Activated CD8-positive, alpha-beta memory T cell treated with anti-CD3 and anti-CD28 coated beads, Interleukin-2, amount 10 ng/mL, durations not matched to agents 7 days and 5 days (primary cell): ENCODE measurements at places on chromosomes 6 and 20.

- DNase-seq: peak; percentile 52
These were observed 19.2 kb downstream of the BLTP3A start for GRCh38 chr6:34810936-34811632.

GRCh38 chr6:147430811-147431210 lies 77.7 kb upstream of the SAMD5 start:
- DNase-seq: no peak

DNA sequence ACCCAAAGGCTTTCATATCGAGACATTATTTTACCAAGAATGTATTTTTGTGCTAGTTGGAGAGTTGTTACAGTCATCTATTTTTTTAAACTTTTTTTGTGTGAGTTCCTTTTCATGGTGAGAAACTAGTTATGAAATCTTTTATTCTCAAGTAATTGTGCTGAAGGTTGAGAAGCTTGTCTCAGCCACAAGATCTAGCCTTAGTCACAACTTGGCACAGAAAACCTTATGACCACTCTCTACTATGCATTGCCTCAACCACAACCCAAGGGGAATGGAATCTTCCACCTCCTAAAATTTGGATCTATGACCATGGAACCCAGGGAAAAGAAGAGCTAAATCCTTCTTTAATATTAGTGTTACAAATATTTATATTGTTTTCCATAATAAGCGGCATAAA lies 58.5 kb downstream of the HS3ST5 start:
- no peak for DNase-seq

GRCh38 chr20:38855356-38855755 lies 49.9 kb downstream of the PPP1R16B start:
- peak; percentile 12 for DNase-seq

DNA sequence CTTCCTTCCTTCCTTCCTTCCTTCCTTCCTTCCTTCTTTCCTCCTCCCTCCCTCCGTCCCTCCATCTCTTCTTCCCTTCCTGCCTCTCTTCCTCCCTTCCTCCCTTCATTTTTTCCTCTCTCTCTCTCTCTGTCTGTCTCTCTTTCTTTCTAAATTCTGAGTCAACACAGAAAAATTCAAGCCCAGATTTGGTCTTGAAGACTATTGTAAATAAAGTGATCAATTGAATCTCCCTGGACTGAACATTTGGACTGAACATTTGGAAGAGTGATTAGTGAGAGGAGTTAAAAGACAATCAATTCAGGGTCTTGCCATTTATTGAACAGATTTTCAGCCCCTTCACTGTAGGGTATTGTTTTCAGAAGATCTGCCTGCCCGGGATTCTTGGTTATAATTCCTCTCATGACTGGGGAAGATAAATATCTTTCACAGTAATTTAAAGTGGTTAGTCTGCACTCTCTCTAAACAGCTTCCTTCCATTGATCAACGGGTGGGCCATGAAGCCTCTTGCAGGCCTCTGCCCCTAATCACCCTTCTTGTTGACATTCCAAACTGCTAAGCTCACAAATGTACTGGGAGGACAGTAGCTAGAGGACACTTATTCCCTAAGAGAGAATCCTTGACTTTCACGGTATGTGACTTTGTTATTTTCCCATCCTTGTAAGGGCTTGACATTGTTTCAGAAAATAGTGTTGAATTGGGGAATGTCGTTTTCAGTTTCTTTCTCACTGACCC lies 101.7 kb upstream of the BMP2 start:
- no peak for DNase-seq

DNA sequence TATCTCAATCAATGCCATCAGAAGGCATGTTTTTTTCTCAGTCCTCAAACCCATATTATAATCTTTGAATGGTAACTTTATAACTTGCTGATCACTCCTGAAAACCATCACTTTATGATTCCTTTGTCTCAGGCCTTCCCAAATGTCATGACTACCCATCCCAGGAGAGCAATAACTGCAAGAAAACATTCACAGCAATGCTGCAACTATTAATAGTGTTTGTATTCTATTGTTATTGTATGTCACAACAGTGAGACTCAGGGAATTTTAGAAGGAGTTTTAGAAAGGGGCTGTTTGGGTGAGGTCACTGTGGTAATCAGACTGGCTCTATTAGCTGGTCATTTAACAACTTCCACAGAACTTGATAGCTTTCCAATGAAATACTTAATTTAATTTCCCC lies 301.4 kb upstream of the TBX18 start:
- no peak for DNase-seq

- no peak for DNase-seq
These were observed 718.6 kb downstream of the QKI start for GRCh38 chr6:164133095-164133494.

GRCh38 chr6:39777218-39777617 lies 15.0 kb upstream of the DAAM2 start:
- no peak for DNase-seq

- no peak for DNase-seq
These were observed 29.9 kb downstream of the COX4I2 start for GRCh38 chr20:31667315-31668285.

DNA sequence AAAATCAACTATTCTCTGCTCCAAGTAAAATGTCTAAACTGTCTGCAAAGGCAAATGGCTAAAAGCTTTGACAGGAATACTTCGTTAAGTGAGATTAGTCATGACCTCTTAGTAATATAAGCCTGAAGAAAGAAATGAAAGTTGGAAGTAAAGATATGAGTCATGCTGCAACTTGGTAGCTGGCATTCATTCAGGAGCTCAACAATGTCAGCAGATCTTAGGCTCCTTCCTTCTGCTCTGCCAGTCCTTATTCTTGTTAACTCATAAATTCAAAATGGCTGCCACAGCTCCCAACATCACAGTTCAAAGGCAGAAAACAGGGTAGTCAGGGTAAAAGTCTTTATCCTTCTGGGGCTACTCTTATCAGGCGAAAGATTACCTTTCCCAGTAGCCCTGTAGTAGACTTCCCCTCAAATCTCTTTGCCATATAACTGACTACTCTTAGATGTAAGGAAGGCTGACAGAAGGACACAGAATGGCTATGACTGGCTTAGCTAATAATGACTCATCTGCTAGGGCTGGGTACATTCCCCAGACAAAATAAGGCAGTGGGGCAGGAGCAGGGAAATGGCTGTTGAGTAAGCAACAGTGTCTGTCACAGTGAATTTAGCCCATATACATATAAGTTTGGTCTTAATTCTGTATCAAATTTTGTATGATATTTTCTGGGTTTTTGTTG lies 24.4 kb upstream of the C6orf62 start:
- peak; percentile 43 for DNase-seq

GRCh38 chr6:1089859-1090258 lies 222.0 kb upstream of the FOXQ1 start:
- DNase-seq: no peak

DNA sequence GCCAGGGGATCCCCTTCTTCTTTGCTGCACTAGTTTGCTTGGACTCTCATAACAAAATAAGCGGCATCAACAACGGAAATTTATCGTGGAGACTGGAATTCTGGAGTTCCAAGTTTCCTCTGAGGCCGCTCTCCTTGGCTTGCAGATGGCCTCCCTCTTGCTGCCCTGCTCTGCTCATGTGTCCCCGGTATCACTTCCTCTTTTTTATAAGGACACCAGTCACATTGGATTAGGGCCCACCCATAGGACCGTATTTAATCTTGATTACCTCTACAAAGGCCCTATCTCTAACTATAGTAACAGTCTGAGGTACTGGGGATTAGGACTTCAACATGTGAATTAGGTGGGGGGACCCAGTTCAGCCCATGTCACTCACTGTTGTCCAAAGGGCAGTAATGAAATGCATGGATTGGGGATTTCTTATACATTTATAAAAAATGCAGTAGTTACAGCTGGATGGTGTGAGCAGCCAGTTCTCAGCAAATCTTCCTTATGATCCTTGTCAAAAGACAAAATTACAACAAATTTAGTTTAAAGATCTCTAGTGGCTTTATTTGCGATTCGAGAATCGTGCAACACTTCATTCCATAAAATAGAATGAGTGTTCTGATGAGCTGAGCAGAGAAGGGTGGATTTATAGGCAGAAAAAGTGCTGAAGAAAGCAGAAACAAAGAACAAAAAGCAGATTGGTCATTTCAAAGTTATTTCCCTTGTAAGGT lies 59.3 kb upstream of the AKAP12 start:
- DNase-seq: no peak

DNA sequence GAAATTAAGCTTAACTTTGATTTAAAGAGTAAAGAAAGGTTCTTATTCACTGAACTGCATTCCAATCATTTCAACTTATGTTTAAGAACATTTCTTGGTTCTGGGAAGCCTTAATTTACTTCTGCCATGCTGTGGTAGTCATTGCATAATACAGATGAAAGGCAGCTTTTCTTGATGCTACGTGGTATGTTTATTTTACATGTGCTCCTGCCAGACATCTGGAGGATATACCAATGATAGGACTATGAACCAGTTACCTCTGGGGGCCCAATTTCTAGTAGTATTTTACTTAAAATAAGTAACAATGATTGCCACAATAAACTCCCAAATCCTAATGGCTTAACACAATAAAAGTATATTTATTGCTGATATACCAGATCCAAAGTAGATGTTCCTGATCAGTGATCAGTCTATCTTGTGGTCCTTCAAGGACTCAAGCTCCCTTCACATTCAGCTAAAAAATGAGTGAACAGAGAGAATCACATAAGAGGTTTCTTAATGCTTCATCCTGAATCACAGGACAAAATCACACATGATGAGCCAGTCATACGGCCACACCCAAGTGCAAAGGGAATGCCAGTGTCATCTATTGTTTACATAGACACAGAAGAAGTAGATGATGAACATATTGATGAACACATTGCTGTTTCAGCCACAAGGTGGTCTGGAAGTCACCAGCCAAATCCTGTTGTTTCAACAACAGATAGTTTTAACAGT lies 56.5 kb upstream of the CCN2 start:
- no peak for DNase-seq

DNA sequence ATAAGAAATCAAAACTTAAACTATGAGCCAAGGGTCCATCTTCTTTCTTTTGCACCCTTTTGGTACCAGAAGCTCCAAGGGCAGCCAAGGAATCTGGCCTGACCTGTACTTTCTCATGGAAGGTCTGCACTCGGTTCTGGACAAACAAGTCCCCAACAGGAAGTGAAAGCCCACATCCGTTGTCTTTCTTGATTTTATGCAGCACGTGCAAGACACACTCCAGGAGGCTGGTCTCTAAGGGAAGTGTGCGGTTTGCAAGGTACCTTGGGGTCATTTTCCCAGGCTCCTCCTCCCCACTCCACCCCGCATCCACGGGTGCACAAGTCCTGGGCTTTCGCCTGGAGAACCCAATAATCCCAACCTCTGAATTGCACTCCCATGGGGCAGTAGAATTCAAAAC lies 101.9 kb downstream of the NFATC2 start:
- peak; percentile 57 for DNase-seq

GRCh38 chr6:25329982-25330381 lies 50.8 kb downstream of the CARMIL1 start:
- no peak for DNase-seq

DNA sequence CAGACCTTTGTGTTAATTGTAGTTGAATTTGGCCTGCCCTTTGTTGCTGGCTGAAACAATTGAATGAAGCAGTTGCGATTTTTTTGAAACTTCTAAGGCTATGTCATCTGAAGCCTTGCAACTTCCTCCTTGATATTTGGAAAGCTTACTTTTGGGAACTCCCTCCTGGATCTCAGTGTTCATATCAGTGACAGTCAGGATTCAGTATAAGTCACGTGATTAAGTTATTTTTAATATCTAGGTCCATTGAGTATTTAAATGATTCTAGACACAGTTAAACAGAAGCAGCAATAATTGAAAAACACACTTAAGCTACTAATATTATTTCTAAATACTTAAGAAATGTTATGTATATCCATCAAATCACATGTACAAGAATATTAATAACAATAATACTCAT lies 951.3 kb downstream of the GRIK2 start:
- no peak for DNase-seq

DNA sequence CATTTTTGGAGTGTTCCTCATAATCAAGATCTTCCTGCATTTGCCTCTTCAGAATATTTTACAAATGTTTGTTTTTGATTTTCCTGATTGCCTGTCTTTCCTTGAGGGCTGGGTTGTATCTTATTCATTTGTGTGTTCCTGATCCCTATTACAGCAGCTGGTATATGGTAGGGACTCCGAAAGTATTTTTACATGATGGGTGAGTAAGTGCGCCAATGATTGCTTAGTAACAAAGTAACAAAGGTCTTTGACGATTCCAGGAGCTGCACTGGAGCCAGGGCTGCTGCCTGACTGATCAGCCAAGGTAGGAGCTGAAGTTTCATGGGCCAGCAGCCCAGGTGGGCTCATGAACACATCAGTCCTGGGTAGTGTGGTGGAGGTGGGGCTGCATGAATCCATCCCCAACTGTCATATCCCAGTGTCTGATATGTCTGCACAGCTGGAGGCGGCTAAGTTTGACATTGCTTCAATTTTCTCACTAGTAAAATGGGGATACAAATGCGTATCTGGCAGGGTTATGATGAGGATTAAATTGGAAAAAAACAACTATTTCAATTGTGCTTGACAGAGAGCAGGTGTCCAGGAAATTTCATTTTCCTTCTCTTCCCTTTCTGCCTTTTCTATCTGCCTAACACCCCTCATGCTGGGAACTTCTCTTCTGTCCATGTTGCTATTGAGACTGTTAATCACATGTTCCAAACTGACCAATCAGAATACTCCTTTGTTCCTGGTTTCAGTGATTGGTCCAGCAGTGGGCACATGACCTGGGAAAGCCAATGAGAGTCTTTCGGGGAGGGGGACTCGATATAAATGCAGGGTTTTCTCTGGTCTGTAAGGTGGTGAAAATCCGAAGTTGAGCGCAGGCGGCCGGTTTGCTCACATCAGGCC lies 90.7 kb downstream of the CDH26 start:
- no peak for DNase-seq

- no peak for DNase-seq
These were observed 991 bp downstream of the UQCC2 start for GRCh38 chr6:33710296-33711121.

DNA sequence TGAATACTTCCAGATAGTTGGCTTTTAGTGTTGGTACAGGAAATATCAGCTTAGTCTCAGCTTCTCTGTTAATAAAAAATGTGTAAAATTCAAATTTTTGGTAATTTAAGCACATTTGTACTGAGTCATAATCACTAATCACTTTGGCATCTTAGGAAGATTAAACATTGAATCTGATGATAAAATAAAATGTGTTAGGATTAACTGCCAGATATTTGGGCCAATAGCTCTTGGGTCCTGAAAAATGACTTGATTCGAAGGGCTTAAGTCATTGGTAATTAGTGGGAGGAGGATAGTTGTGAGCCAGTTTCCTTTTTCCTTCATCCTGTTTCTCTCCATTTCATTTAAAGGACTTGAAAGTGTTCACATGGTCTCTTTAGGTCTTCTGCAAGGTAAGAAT lies 426.1 kb downstream of the RFPL4B start:
- DNase-seq: no peak

- no peak for DNase-seq
These were observed 210.1 kb upstream of the CNR1 start for GRCh38 chr6:88376197-88376596.

GRCh38 chr6:1836690-1837089 lies 227.0 kb downstream of the FOXC1 start:
- DNase-seq: no peak

GRCh38 chr6:2550247-2550646 lies 200.5 kb downstream of the MYLK4 start:
- DNase-seq: no peak
